ENCODE measurements at places on chromosomes 12 and 14.

DNA sequence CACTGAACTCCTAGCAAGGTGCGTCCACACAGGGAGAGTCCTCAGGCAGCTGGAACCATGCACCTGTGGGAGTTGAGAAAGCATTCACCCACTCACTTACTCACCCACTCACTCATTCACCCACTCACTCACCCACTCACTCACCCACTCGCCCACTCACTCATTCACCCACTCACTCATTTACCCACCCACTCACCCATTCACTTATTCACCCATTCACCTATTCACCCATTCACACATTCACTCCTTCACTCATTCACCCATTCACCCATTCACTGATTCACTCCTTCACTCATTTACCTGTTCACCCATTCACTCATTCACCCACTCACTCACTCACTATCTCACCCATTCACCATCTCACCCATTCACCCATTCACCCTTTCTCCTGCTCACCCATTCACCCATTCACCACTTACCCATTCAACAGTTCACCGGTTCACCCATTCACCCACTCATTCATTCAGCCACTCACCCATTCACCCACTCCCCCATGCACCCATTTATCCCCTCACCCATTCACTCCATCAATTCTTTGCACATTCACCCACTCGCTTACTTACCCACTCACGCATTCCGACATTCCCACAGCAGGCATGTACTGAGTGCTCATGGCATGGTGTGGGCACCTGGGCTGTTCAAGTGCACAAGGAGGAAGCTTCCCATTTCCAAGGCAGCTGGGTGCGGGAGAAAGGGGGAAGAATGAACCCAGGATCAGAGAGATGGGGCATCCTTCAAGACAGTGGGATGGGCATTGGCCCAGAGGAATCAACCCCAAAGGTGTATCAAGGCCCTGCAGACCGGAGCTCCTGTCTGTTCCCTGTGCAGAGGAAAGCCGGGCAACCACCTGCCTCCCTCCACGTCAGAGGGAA, 135.2 kb upstream of the C14orf180 start:
- no peak for DNase-seq

- DNase-seq, result no peak
Observed at GRCh38 chr12:2477009-2477766, 317.6 kb upstream of the FKBP4 start.

DNA sequence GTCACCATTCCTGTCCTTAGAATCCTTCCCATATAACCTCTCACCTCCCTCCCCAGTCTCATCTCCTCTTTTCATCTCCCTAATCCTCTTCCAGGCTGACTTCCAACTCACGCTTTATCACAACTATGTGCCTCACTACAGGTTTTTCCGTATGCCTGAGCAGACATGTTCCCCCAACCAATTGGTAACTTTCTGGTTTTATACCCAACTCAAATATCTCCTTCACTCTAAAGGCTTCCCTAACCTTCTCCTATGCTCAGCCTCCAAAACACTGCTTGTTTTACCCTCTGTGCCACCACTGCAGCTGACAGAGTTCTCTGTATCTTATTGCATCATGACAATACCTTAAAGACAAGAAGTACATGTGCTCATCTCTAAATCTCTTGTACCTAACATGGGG, 139.7 kb downstream of the KSR2 start:
- no peak for DNase-seq

DNA sequence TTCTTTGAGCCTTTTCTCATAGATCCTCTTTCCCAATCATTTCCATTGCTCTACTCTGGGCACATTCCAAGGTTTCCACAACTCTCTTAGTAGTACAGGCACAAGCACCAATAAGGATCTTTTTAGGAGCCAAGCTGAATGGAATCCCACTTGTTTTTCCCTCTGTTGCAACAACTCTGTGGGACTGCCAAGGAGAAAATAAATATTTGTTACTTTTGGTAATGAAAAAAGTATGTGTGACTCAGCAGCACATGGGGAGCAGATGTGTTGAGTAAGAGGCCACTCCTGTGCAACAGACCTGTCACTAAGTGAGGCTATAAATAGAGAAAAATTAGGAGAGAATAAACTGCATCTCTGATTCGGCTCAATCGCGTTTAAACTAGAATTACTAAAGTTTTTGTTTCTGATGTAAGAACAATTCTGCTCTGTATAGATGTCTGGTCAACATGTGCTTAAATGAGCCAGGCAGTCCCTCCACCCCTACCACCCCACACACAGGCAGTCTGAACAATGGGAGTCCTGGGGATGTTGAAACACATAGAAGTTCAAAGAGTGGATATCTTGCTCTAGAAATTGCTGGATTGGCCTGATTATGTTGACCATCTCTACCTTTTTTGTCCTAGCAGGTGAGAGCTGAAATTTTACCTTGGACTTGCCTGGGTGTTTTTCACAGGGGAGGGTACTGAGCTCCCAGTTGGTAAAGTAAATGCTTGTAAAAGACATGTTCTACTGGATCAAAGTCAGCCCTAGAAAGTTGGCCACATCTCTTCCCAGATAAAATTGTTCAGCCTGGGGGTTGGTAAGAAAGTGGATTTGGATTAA, 244.3 kb upstream of the NOVA1 start:
- peak; percentile 97 for DNase-seq

GRCh38 chr14:61621444-61621843, 73.9 kb upstream of the HIF1A start:
- DNase-seq, result no peak

GRCh38 chr12:100473050-100473715, 483 bp upstream of the NR1H4 start:
- no peak for DNase-seq

GRCh38 chr12:108371801-108372344, 32.8 kb upstream of the CMKLR1 start:
- peak; percentile 62 for DNase-seq

- peak; percentile 29 for DNase-seq
Observed at GRCh38 chr12:49925433-49926204, 21.9 kb upstream of the FAIM2 start.

- no peak for DNase-seq
Observed at GRCh38 chr12:130147875-130148596, 14.2 kb upstream of the FZD10 start.

DNA sequence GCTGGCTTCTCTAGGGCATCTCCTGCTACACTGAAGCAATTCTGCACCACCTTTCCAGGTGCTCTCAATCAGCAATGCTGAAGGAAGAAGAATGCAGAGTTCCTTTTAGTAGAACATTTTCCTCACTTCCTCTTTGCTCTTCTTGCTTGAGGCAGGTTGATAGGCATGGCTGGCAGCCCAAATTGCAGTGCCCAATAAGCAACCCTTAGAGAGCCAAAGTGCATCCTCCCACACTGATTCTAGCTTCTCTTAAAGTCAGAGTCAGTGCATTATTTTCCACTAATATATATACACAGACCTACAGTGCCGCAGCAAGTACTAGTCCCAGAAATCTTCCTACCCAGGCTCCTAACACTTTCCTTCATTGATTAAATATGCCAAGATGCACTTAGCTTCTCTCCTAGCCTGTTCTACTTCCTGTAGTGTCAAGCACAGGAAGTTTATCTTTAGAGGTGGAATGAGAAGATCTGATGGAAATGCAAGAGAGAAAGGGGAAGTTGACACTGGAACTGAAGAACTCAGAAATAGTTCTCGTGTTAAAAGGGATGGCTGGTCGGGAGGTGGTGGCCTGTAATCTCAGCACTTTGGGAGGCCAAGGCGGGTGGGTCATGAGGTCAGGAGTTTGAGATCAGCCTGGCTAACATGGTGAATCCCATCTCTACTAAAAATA, 132.7 kb downstream of the SSPN start:
- no peak for DNase-seq

DNA sequence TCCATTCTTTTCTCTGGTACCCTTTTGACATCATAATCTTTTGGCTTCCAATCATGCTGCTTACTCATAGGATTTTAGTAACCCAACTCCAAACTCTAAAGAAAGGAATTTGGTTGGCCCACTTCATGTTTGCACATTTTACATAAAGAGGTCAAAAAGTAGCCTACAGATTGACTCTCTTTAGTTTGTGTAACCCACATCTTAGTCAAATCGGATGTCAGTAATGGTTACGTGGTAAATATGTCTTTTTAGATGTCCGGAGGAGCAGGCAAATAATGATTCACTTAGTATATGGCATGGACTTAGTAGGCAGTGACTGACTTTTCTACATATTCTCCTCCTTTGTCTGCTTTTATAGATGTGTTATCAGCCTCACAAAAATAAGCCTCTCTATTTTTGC, 711.6 kb upstream of the FOXG1 start:
- DNase-seq, result no peak

GRCh38 chr12:10243818-10244520, 31.3 kb downstream of the GABARAPL1 start:
- DNase-seq, result no peak

DNA sequence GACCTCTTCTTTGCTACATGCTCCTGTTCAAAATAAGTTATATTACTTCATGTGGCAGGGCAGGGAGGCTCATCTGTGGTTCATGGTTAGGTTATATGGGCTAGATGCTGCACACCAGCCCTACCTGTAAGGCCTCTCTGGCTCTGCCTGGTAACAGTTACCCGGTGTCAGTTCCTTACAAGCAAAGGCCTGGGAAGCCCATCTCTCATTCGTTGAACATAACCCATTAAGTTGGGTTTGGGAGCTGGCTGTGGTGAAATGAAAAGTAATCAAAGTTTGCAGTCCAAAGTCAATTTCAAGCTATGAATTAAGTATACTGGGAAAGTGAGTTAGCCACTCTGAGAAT, 183.2 kb downstream of the PPM1H start:
- DNase-seq, result no peak

- no peak for DNase-seq
Observed at GRCh38 chr14:61244009-61244408, 37.1 kb downstream of the TMEM30B start.

GRCh38 chr14:40599725-40600124, 1007.0 kb upstream of the LRFN5 start:
- peak; percentile 1 for DNase-seq

DNA sequence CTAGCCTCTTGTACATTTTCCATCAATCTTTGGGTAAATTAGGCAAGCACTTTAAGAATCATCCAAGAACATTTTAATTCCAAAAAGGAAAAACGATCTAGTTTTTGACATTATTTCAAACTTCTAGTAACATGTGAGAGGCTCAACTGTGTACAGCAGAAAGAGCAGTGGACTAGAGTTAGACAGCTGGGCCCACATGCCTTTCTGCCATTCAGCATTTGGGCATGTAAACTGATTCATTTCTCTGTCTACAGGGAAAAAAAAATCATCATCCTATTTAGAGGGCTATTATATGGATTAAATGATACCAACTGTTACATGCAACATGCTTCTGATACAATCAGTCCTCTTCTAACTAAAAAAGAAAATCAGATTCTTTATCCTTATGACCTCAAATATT, 17.7 kb downstream of the ATP2B1 start:
- DNase-seq, result no peak

DNA sequence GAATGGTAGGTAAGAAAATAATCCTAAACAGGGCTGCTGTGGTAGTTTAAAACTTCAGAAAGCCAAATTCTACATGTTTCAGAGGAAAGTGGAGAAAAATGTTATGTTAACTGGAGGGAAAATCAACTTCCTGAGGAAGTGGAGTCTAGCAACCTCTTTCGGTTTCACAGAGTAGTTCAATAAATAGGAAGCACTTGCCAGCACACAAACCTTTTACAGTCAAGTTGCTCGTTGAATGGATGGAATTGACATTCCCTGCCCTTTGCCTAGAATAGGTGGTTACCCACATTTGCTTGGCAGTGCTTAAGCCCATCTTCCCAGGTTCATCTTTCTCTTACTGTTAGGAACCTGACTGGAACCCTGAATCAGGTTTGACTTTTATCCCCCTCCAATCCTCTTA, 15.9 kb downstream of the ANKRD13A start:
- no peak for DNase-seq

Measured in amniotic epithelial cell (primary cell).